ENCODE measurements at places on chromosomes 7 and 10. TPM values are rescaled to one million over a fixed set of nuclear protein-coding genes. Genes with fewer than 3 reads are reported as not detected.

PKD2L1 gene
- not detected for total RNA-seq

KDM7A gene
- total RNA-seq, result 22.7 TPM

- no peaks in the 10 kb centered on the region for H3K36me3 ChIP-seq
- H3K4me1 ChIP-seq, result no peaks in the 10 kb centered on the region
- H3K4me3 ChIP-seq, result no peak overlapping the region
- no peaks in the 10 kb centered on the region for H3K27me3 ChIP-seq
These were observed 83.7 kb upstream of the CCDC71L start for GRCh38 chr7:106744563-106745091.

GRCh38 chr10:49090696-49091380 lies 24.5 kb downstream of the VSTM4 start:
- no peaks in the 10 kb centered on the region for H3K36me3 ChIP-seq
- no peak overlapping the region for H3K4me3 ChIP-seq
- DNase-seq, result no peak
- H3K4me1 ChIP-seq, result no peaks in the 10 kb centered on the region
- H3K27ac ChIP-seq, result peak overlapping the region; percentile 54

SUN3 gene
- total RNA-seq, result not detected

- peaks cover 8% of the 10 kb centered on the region for H3K4me1 ChIP-seq
- H3K4me3 ChIP-seq, result no peak overlapping the region
- no peak for DNase-seq
- no peaks in the 10 kb centered on the region for H3K27me3 ChIP-seq
These were observed 5.3 kb upstream of the MYOZ1 start for GRCh38 chr10:73646598-73647041.

ASB15 gene
- not detected for total RNA-seq

DNA sequence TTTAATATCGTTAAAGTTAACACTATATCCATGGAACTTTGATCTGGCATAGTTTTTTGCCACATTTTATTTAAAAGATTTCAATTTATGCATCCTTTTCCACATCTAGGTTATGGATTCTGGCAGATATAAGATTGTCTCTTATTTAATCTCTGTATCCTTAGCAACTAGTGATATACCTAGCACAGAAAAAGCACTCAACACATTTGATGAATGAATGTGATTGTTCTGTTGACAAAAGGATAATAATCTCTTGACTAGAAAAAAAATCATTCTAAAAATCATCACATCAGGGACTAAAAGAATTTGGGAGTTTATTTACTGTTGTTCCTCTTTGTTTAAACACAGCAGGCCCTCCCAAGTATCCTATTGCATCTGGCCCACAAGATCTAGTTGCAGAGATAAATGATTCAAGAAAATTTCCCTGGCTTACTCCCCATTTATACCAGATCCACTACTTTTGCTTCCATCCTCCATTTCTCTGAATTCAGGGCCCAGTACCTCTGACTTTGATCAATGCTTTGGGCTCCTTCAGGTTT lies 84.0 kb upstream of the C1GALT1 start:
- no peak for DNase-seq
- H3K27ac ChIP-seq, result no peak overlapping the region
- H3K4me1 ChIP-seq, result peaks cover 15% of the 10 kb centered on the region
- no peak overlapping the region for H3K4me3 ChIP-seq
- H3K27me3 ChIP-seq, result no peaks in the 10 kb centered on the region

KAZALD1 gene
- total RNA-seq, result 0.47 TPM
